Activated CD8-positive, alpha-beta T cell treated with anti-CD3 and anti-CD28 coated beads for 36 hours (primary cell): ENCODE measurements at places on chromosomes 1 and 21.
A peak's percentile ranks its signal among the peaks of the same experiment; 100 is the strongest.

- no peak for DNase-seq
Measured at GRCh38 chr21:28458446-28458845, 534.2 kb downstream of the LTN1 start.

DNA sequence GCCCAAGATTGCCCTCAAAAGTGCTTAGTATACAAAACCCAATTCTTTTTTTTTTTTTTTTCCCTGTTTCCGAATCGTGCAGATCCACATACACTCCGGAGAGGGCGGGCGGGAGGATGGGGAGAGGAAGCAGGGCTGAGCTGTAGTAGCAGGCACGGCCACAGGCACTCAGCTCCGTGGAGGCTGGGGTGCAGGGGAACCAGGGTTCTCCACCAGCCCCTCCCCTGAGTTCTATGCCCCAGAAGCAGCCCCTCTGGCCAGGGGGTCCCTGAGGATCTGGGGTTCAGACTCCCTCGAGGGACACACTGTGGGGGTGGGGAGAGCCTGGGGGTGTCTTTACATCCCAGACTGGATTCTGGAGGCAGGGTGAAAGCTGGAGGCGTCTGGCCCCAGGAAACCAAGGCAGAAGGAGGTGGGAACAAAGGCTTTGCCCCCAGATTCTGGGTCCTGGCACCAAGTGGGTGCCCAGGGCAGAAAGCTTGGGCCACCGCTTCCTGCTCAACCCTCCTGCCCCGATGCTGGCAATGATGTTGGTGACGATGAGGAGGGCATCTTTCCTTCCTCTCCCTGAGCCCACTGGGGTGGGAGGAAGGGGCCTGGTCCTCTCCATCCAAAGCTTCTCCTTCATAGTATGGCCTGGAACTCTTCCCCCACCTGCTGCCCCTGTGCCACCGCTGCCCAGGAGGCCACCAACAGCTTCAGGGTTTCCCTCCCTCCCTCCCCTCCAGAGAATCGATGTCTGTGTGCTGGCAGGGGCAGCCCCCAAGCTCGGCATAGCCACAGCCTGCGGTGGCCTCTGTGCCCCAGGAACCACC is 106.4 kb upstream of the TARDBP start:
- DNase-seq: peak; percentile 33

GRCh38 chr1:204128964-204129896 is 22.6 kb downstream of the ETNK2 start:
- peak; percentile 64 for DNase-seq

DNA sequence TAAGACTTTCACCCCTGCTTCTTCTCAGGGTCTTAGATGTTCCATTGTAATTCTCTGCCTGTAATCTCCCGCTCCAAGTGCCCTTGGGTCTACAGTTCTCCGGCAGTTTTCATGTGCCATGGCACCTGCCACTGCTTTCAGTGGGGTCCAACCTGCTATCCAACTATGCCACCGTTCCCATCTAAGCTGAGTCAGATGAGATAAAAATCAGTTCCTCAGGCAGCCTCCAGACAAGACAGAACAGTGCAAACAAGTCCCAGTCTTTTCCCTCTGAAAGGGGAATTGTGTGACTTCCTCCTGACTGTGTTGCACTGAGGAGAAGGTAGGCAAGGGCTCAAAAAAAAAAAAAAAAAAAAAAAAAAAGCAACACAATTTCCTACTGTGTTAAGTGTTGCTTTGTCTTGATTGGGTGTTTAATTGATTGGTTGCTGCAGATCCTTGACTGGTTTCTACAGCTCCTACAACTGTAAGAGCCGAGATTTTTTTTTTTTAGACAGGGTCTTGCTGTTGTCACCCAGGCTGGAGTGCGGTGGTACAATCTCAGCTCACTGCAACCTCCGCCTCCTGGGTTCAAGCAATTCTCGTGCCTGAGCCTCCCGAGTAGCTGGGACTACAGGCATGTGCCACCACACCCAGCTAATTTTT is 50.7 kb downstream of the EBNA1BP2 start:
- no peak for DNase-seq

DNA sequence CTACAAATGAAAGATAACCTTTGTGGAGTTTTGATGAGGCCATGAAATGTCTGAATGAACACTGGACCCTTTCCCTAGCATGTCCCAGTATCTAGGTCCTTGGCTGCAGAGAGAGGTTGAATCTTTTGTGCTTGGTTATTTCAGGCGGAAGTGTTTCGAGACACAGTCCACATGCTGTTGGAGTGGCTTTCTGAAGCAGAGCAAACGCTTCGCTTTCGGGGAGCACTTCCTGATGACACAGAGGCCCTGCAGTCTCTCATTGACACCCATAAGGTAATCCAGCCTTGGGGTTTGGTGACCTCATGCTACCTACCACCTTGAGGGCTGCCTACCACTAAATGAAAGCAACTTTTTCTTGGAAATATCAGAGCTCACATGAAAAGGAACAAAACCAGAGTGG is 38.9 kb upstream of the BMP8A start:
- DNase-seq: peak; percentile 13
